ENCODE measurements at places on chromosomes 12 and 14. TPM values are rescaled to one million over a fixed set of nuclear protein-coding genes. Genes with fewer than 3 reads are reported as not detected.

Gene CCDC177
- not detected for total RNA-seq

Gene SDR9C7
- not detected for total RNA-seq

Gene ANO4
- 0.33 TPM for total RNA-seq

Gene PLA2G1B
- 1.7 TPM for total RNA-seq

Gene SERPINA10
- total RNA-seq: not detected

Gene TDRD9
- total RNA-seq: 2.1 TPM

Gene TPH2
- not detected for total RNA-seq

Gene PZP
- total RNA-seq: 0.37 TPM

Gene ZNF385A
- total RNA-seq: 21.2 TPM

Gene NEK9
- 114 TPM for total RNA-seq

Gene BCL11B
- total RNA-seq: 0.95 TPM

Gene IAPP
- not detected for total RNA-seq

Gene BDKRB2
- 0.60 TPM for total RNA-seq

Gene MYF6
- total RNA-seq: 0.69 TPM

- no peaks in the 10 kb centered on the region for H3K36me3 ChIP-seq
- H3K27me3 ChIP-seq: no peaks in the 10 kb centered on the region
- no peak overlapping the region for H3K27ac ChIP-seq
- DNase-seq: no peak
- H3K4me3 ChIP-seq: no peak overlapping the region
- H3K4me1 ChIP-seq: peaks cover 6% of the 10 kb centered on the region
Observed at GRCh38 chr14:37890095-37890494, 294.7 kb downstream of the TTC6 start.

GRCh38 chr12:92363295-92364146 is 217.9 kb upstream of the BTG1 start:
- H3K36me3 ChIP-seq: no peaks in the 10 kb centered on the region
- no peaks in the 10 kb centered on the region for H3K27me3 ChIP-seq
- no peaks in the 10 kb centered on the region for H3K4me1 ChIP-seq
- peak overlapping the region; percentile 12 for H3K27ac ChIP-seq
- H3K4me3 ChIP-seq: no peak overlapping the region

DNA sequence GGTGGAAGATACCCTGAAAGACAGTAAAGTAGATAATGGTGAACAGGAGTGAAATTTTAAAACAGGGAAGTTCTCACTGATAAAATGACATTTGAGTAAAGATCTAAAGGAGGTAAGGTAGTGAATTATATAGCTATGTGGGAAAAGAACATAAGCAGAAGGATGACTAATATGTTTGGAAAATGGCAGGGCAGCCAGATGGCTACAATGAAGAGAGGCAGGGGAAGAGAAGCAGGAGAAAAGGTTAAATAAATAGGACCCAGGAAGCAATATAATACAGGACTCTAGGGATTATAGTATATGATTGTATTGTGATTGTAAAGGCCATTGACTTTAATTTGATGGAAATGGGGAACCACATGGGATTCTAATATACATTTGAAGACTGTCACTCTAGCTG is 33.0 kb downstream of the SCFD1 start:
- H3K27me3 ChIP-seq: no peaks in the 10 kb centered on the region
- H3K4me3 ChIP-seq: no peak overlapping the region
- no peak overlapping the region for H3K27ac ChIP-seq

DNA sequence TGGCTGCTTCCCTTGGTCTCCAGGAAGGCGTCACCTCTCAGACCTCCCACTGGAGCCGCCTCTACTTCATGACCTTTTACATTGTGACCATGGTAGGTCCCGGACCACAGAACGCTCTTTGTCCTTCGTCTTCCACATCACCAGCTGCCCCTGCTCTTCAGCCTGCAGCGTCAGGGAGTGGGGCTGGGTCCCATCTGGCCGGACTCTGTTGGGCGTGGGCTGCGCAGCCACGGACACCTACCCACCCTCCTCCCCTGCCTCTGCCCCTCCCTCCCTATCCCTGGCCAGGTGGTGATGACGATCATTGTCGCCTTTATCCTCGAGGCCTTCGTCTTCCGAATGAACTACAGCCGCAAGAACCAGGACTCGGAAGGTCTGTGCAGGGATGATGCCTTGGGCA is 43.3 kb downstream of the SLC8B1 start:
- peaks cover 2% of the 10 kb centered on the region for H3K36me3 ChIP-seq
- H3K4me1 ChIP-seq: peaks cover 34% of the 10 kb centered on the region
- no peak overlapping the region for H3K4me3 ChIP-seq
- no peak overlapping the region for H3K27ac ChIP-seq

- H3K4me3 ChIP-seq: no peak overlapping the region
- H3K36me3 ChIP-seq: peaks cover 20% of the 10 kb centered on the region
- H3K4me1 ChIP-seq: peaks cover 5% of the 10 kb centered on the region
- DNase-seq: no peak
Observed at GRCh38 chr12:111482462-111482861, 76.7 kb downstream of the SH2B3 start.

- H3K27ac ChIP-seq: no peak overlapping the region
- no peak overlapping the region for H3K4me3 ChIP-seq
- H3K4me1 ChIP-seq: no peaks in the 10 kb centered on the region
Observed at GRCh38 chr14:20002319-20002718, 356 bp downstream of the OR4Q2 start.

- H3K4me1 ChIP-seq: peaks cover 66% of the 10 kb centered on the region
- peak overlapping the region; percentile 70 for H3K27ac ChIP-seq
- H3K27me3 ChIP-seq: no peaks in the 10 kb centered on the region
- peaks cover 16% of the 10 kb centered on the region for H3K36me3 ChIP-seq
- DNase-seq: peak; percentile 72
Observed at GRCh38 chr14:105205673-105206208, 24.6 kb upstream of the NUDT14 start.

DNA sequence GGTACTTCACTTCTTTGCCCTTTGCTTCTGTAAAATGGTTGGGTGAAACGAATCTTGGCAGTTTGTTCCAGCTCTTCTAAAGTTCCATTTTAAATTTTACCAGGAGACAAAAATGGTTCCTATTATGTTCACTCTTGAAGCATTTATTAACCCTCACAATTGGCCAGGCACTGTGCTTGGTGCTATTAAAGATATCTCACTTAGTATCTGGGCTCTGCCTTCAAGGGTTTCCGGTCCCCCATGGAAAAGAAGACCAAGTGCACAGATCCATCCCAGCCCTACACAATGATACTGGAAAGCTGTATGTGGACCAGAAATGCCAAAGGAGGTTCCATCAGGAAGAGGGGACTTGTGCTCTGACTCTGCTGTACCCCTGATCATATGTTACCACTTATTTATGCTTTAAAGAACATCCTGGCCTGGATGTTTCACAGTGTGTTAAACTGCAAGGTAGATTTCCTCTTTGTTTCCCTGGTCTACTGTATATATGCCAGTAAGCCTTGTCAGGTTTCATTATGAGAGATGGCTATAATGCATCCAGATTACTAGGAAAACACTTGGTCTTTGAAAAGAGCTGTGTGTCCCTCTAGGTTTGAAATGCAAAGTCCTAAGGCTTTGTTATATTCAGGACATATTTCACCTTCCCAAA is 154.8 kb downstream of the PRKCH start:
- no peak overlapping the region for H3K4me3 ChIP-seq
- no peaks in the 10 kb centered on the region for H3K36me3 ChIP-seq
- no peak for DNase-seq
- H3K27me3 ChIP-seq: no peaks in the 10 kb centered on the region
- H3K27ac ChIP-seq: peak overlapping the region; percentile 93

DNA sequence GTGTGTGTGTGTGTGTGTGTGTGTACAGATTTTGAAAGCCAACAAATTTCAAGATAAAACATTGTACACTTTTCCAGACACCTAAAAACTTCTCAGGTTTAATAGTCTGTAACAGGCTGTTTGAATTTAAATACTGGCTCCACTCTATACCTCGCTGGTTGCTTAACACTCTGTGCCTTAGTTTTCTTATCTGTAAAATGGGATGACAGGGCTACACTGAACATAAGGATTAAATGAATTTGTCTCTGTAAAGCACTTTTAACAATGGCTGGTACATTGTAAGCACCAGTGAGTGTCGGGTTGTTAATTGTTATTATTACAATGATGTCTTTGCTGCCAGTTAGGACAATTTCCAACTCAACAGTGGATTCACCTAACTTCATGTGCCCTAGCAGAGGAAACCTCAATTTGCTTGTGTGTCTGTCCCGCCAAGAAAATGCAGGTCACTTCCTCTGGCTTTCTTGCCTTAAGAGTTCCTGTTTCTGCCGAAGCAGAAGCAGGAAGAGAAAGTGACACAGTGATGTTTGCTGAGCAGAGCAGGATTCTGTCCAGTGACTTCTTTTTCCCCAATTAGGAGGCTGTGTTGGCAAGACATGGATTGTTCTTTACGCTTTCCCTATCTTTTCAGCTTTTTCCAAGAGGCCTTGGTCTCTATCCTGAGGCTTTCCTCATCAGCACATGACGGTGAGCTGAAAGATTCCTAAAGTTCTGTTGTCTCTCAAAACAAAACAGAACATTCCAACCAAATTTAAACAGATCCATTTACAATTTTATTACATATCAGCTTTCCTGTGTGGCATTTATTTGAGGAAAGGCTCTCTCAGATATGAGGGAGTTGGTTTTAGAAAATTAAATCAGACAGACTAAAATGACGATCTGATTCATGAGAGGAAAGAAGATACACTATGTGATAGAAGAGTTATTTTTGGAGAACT is 154.1 kb upstream of the ATP2B1 start:
- peak; percentile 54 for DNase-seq
- H3K4me1 ChIP-seq: no peaks in the 10 kb centered on the region
- peak overlapping the region; percentile 47 for H3K27ac ChIP-seq

DNA sequence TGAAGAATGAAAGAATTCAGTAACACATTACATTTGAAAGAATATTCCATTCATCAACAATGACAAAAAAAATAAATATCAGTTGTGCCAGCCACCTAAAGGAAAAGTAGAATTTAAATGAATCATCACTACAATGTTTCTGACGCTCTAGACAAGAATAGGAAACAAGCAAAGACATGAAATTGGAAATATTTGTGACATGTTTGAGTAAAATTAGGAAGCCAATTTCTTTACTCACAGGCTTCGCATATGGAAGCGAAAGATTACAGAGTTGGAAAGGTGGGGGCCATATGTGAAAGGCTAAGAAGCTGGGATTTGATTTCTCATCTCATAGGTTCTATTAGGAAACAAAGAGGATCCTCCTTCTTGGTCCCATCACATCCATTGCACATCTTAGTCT is 279.0 kb downstream of the IPO8 start:
- H3K36me3 ChIP-seq: no peaks in the 10 kb centered on the region
- no peak overlapping the region for H3K4me3 ChIP-seq
- no peak for DNase-seq
- H3K4me1 ChIP-seq: no peaks in the 10 kb centered on the region
- H3K27ac ChIP-seq: no peak overlapping the region

DNA sequence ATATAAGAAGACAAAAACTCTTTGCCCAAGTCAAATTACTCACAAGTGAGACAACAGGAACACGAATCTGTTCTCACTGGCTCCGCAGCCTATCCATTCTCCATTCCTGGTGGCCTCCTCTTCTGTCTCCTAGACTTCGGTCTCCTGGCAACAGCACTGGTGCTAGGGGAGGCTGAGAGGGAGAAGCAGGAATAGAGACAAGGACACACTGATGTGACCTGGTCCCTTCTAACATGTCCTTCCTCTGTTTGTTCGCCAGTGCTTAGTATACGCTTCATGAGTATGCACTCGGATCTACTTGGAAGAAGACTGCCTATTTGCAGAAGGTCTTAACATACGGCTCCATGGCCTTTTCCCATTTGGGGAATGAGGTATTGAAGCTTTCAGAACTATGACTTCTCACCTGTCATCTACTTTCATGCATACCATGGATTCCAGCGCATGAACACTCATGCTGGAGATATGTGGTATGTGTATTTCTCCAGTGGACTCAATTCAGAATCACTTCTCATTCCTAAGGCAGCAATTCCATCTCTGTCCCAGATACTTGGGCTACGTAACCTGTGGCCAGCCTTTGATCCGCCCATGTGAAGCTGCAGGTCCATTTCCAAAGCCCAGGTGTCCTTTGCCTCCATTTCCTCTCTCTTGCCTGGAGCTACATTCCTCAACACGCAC is 33.9 kb downstream of the BHLHE41 start:
- no peaks in the 10 kb centered on the region for H3K27me3 ChIP-seq
- DNase-seq: no peak
- no peak overlapping the region for H3K4me3 ChIP-seq
- no peaks in the 10 kb centered on the region for H3K36me3 ChIP-seq
- no peak overlapping the region for H3K27ac ChIP-seq

DNA sequence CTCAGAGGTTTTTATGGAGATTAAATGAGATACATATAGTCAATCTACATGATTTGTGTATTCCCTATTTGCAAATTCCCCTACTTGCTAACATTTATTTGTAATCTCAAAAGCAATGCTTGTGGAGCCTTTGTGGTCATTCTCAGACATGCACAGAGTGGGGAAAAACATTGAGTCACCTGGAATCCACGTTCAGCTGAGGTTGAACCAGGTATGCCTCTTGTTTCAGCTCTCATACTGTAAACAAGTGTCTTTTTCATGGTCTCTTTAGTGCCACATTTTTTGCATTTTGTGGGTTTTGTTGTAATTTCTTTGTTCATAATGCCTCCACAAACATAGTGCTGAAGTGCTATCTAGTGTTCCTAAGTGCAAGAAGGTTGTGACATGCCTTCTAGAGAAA is 181.9 kb downstream of the BCAT1 start:
- H3K27me3 ChIP-seq: no peaks in the 10 kb centered on the region
- H3K4me3 ChIP-seq: no peak overlapping the region
- no peaks in the 10 kb centered on the region for H3K4me1 ChIP-seq
- no peaks in the 10 kb centered on the region for H3K36me3 ChIP-seq

- DNase-seq: no peak
- H3K27ac ChIP-seq: peak overlapping the region; percentile 86
- no peaks in the 10 kb centered on the region for H3K27me3 ChIP-seq
- peaks cover 71% of the 10 kb centered on the region for H3K4me1 ChIP-seq
- H3K36me3 ChIP-seq: no peaks in the 10 kb centered on the region
Observed at GRCh38 chr14:61466905-61467280, 145.5 kb downstream of the PRKCH start.

DNA sequence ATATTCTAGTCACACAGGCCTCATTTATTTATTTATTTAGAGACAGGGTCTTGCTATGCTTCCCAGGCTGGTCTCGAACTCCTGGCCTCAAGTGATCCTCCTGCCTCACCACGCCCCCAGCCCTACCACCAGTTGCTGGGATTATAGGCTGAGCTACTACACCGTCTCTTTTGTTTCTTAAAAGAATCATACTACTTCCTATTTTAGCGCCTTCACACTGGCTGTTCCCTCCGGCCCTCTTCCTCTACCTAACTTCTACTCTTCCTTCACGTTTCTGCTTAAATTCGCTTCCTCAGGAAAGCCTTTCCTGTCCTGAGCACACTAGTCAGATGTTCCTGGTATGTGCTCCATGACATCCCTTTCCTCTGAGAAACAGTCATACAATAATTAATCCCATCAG is 6.4 kb upstream of the MRPL42 start:
- H3K4me1 ChIP-seq: no peaks in the 10 kb centered on the region
- H3K4me3 ChIP-seq: no peak overlapping the region
- H3K36me3 ChIP-seq: no peaks in the 10 kb centered on the region

GRCh38 chr12:25301798-25302197 is 51.1 kb upstream of the KRAS start:
- no peaks in the 10 kb centered on the region for H3K4me1 ChIP-seq
- H3K36me3 ChIP-seq: no peaks in the 10 kb centered on the region
- no peak overlapping the region for H3K27ac ChIP-seq
